ENCODE measurements at places on chromosomes 4 and X.
A peak's percentile ranks its signal among the peaks of the same experiment; 100 is the strongest.

GRCh38 chrX:100829730-100830129, 9.5 kb downstream of the CSTF2 start:
- peak; percentile 61 for DNase-seq

DNA sequence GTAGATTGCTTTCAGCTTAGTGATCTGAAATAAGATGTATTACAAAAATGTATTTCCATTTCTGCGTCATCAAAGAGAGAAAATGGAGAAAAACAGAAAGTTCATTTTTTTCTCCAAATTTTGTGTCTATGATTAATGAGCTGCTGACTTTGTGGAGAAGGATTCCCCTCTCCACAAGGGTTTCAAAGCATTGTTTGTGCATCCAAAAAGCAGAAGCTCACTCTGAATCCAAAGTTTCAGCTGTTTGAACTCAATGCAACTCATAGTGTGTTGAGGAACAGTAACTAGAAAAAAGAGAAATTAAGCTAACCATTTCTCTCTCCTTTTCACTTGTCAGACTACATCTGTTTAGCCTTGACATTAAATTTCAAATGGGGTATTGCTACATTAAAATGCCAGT, 62.9 kb upstream of the SLC7A11 start:
- DNase-seq: no peak

GRCh38 chr4:142316913-142317312, 529.2 kb downstream of the INPP4B start:
- DNase-seq: no peak

DNA sequence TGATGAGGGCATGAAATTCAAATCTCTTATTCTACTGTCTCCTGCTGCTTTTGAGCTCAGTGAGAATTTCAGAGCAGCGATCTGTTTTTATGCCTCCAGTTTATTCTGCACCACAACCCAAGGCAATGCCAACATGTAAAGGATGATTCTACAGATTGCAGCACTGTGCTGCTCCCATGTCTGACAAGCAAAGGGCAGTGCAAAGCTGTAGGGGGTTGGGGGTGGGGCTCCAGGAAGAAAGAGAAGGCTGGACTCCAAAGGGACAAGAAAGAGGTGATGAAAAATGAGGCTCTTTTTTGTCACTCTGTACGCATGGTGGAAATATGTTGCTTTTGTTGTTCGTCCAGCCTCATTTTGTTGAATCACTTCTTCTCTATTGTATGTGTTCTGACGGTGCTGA, 254.6 kb downstream of the STIM2 start:
- no peak for DNase-seq

GRCh38 chr4:68951078-68951805, at the start of gene UGT2A3:
Gene UGT2A3, minus strand, starts transcription at chr4:68951804. Its CDS starts 44 bp downstream, at chr4:68951760.
- DNase-seq: no peak

- DNase-seq: no peak
These were observed 166.9 kb upstream of the GK2 start for GRCh38 chr4:79574741-79575451.

DNA sequence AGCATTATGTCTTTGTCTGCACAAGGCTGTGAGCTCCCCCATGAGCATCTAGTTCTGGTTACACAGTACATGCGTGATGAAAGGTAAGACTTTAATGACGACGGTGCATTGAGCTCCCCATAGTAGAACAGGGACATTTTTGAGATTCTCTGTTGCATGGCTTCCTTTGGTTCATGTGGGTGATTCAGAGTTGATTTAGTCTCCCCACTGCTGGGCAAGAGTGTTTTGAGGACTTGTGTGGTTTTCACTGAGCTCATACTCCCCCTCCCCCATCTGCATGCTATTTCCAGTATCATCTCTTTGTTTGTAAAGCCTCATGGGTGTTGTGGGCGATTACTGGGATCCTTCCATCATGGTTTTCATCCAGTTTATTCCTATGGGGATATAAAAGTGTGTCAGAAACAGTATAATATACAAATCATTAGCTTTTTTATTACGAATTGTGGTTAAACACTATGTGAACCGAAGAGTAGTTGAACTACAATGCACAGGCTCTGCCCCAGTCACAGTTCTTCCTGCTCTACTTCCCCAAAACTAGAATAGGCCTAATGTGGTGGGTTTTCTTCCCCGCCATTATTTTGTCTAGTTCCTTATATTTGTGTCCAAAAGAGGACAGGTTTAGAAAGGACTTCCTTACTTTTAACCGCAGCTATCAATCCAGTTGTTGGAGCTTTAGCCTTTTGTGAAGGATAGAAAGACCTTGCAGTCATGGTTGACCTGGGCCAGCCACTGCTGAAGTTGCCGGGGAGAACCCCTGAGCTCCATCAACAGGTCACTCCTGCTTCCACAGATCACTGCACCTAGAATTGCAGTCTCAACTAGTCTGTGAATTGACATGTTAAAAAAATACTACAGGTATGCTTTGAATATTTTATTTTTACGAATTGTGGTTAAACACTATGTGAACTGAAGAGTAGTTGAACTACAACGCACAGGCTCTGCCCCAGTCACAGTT, 30.4 kb downstream of the KIT start:
- no peak for DNase-seq

DNA sequence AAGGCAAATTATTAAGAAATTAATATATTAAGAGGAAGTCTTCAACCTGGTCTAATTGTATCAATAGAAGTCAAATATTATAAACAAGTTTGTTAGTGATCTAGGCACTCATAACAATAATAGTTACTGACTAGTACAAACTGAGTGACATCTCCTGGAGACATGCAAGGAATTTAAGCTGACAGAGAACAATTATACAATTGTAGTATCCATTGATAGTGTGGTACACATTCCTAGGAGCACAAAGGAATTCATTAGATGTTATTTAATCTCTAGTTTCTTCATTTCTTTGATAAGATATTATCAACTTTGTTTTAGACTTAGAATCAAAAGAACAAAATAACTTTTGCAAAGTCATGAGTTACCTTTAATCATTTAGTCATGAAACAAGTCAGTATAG, 1048.6 kb downstream of the PCDH7 start:
- no peak for DNase-seq

- peak; percentile 61 for DNase-seq
These were observed 4.9 kb downstream of the LYAR start for GRCh38 chr4:4284827-4285618.

DNA sequence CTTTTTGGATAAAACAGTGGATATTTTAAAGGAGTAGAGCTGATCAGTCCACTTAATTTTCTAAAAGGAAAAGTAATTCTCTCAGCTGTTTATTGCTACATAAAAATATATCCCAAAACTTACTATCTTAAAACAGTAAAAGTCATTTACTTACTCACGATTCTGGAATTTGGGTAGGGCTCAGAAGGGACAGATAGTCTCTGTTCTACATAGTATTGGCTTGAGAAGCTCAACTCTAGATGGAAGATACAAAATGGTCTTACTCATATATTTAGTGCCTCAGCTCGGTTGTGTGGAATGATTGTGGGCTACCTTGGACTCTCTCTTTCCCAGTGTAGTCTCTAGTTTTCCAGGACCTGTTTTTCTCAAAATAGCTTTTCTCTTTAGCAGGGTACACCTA, 691.5 kb upstream of the POU3F4 start:
- peak; percentile 31 for DNase-seq

- no peak for DNase-seq
These were observed 589 bp upstream of the KIT start for GRCh38 chr4:54657185-54657550.

GRCh38 chr4:4689694-4690440, 148.0 kb upstream of the STX18 start:
- DNase-seq: no peak

- DNase-seq: no peak
These were observed 3.5 kb downstream of the PKD2 start for GRCh38 chr4:88010966-88011365.

DNA sequence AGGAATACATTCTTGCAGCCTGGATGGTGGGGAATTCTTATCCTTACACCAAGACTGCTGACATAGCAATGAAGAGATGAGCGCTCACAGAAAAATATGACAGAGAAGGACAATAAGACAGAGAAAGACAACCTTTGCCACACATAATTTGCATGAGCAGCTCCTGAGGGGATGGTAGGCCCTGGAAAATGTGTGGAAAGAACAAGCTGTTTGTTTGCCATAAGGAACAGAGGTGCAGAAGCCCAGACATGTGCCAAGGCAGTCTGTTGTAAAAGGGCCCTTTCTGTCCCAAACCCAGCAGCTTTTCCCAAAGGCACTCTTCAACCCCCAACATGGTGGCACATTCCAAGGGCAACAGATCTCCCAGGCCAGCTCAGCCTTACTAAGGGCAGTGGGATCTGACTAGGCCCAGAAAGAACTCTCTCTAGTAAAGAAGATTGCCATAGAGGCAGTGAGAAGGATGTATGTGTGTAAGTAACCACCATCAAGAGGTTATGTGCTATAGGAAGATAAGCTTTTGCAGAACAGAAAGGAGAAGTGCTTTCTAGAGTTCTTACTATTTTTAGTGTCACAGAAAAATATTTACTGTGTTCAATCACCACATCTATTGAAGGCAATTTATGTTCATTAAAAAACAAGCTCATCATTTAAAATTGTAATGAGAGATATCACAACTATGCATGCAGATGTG, 287.0 kb upstream of the RASGEF1B start:
- no peak for DNase-seq

DNA sequence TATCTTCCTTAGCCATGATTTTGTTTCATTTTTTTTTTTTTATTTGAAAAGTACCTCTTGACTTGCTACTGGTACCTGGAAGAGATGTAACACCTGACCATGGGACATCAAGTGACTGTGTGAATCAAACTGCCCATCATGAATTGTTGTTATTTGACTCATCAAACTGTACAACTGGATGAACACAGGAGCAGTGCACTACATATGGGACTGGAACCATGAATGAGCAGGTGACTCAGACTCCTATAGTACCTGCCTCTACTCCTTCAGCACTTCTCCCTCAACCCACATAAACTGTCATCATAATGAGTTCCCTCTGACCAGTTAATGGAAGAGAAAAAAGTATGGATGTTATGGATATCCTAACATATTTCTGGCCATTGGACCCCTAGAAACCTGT, 15.9 kb upstream of the UBE2D3 start:
- DNase-seq: no peak
